ENCODE measurements at places on chromosomes 5 and 9.

DNA sequence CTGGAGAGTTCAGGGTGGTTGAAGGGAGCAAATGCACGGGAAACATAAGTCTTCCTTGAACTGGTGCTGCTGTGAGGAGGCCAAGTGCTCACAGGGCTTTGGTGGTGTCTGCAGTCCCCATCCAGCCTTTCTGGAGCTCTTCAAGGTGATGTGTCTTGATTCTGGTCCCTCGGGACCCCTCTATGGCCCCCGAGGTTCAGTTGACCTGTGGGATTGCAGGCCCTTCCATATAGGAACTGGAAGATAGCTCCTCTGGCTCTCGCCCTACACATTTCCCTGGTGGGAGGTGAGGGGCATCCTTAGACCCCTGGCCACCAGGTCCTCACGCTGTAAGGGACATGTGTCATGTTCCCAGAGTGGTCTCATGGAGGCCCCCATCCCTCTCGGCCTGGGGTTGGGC lies 191.8 kb downstream of the GADD45G start:
- no peak for DNase-seq

DNA sequence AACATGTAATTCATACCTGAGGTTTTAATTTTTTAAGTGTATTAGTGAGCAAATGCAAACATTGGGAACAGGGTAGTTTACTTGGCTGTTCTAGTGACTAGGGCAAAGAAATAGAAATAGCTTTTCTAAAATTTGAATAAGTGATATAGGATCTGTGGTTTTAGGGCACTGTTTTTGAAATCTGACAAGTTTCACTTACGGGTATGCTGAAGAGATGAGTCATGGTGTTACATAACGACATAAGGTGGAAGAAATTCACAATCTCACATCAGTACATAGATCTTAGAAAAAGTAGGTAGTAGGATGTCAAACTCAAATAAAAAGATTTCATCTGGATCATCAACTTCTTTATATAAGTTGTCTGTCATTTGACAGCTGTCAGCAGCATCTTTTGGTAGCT lies 772.3 kb downstream of the MAT2B start:
- DNase-seq = peak; percentile 27

GRCh38 chr9:72924154-72924790 lies 28.6 kb downstream of the ALDH1A1 start:
- no peak for DNase-seq

- DNase-seq = no peak
Measured at GRCh38 chr9:96014078-96014477, 138.6 kb downstream of the ERCC6L2 start.

DNA sequence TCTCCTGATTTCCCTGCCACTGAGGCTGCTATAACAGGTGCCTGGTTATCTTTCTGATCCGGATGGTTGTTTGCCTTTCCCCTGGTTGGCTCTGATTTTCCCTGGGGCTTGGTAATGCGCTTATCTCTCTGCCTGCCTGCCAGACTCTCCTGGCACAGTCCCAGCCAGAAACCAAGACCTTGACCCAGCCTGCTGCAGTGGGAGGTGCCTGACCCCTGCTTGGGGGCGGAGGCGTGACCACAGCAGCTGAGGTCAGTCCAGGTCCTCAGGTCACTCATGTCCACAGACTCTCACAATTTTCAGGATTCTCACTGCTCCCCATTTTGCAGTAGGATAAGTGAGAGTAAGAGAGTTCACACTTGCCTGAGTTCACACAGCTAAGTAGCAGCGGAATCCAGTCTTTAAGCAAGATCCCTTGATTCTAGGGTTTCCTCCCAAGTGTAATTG lies 24.4 kb upstream of the SYNPO start:
- no peak for DNase-seq

- DNase-seq = no peak
Measured at GRCh38 chr5:35304291-35304690, 74.0 kb upstream of the PRLR start.

DNA sequence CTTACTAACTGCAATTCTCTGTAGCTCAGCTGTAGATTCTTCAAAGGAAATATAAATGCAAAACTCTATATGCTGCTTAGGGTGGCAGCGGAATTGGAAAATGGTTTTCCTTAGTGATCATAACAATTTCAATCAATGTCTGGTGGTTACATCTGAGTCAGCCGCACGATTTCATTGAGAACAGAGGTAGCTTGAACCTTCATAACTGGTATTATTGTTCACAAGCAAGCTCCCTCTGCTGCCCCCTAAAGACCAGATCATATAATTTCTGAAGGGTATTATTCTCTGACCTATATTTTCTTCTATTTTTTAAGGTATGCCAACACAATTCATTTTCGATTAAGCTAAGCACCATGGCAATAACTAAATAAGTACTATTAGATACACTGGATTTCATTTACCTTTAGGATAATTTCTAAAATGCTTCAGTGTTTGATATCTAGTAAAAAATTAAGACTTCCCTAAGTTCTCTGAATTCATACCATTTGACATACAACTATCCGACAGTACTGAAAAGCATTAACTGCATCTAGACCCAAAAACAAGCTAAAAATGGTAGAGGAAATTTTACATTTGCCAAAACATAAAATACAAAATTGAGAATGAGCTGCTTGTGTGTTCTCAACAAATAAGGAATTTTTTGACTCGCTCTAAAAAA lies 181.1 kb upstream of the SPEF2 start:
- DNase-seq = peak; percentile 34

- DNase-seq = no peak
Measured at GRCh38 chr9:84490206-84490841, 149.8 kb upstream of the SLC28A3 start.

- DNase-seq = peak; percentile 50
Measured at GRCh38 chr5:121949885-121950284, 11.9 kb upstream of the SRFBP1 start.

- no peak for DNase-seq
Measured at GRCh38 chr9:113503131-113503541, 39.6 kb downstream of the RGS3 start.

- no peak for DNase-seq
Measured at GRCh38 chr9:138025908-138026307, 148.3 kb downstream of the CACNA1B start.

GRCh38 chr5:112647428-112647827 lies 90.3 kb upstream of the APC start:
- no peak for DNase-seq

GRCh38 chr5:157930710-157931109 lies 71.8 kb upstream of the CLINT1 start:
- DNase-seq = no peak

DNA sequence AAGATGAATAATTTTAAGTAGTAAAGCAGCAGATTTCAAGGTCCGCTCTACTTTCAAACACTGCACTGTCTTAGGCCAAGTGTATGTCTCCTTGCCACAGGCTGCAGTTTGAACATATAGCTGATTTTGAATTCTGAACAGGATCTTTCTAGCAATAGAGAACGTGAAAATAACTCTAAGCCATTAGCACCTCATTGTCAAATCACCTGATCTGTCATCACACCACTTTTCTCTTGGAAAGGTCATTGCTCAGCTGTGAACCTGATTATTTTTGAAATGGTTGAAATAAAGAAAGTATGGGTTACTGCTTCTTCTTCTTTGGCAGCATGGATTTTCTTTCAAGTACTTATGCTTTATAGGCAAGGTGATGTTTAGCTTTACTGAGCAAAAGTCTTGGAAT lies 357.0 kb upstream of the RORB start:
- DNase-seq = no peak

Measured in RWPE1 (cell line).